ENCODE measurements at places on chromosomes 12 and 14. TPM values are rescaled to one million over a fixed set of nuclear protein-coding genes. Genes with fewer than 3 reads are reported as not detected.

The PKP2 gene
- 0.84 TPM for total RNA-seq

The FITM1 gene
- total RNA-seq = 0.71 TPM

The BDKRB1 gene
- 2.8 TPM for total RNA-seq

The FSCB gene
- not detected for total RNA-seq

The TMEM106C gene
- 70.0 TPM for total RNA-seq

The RNASE1 gene
- total RNA-seq = 264 TPM

The CPM gene
- total RNA-seq = 26.6 TPM

The FRMD6 gene
- total RNA-seq = 56.7 TPM

The KRT74 gene
- total RNA-seq = not detected

The RTL1 gene
- total RNA-seq = not detected

The KRT79 gene
- not detected for total RNA-seq

The RPS6KL1 gene
- 12.6 TPM for total RNA-seq

The VWF gene
- total RNA-seq = 619 TPM

The ALX1 gene
- not detected for total RNA-seq

The TMX1 gene
- 24.3 TPM for total RNA-seq

The NELL2 gene
- 1.2 TPM for total RNA-seq

The GPR68 gene
- 0.84 TPM for total RNA-seq

The SP1 gene
- 63.3 TPM for total RNA-seq

The SIRT4 gene
- 1.6 TPM for total RNA-seq

The LRTM2 gene
- total RNA-seq = not detected

The TAS2R14 gene
- total RNA-seq = 6.4 TPM

The CYP27B1 gene
- total RNA-seq = 1.5 TPM

The MBIP gene
- 23.4 TPM for total RNA-seq

The TAS2R9 gene
- total RNA-seq = not detected

The SERPINA9 gene
- not detected for total RNA-seq

The TMEM253 gene
- total RNA-seq = not detected

The ANP32D gene
- not detected for total RNA-seq

The KDM5A gene
- total RNA-seq = 90.5 TPM

The KERA gene
- not detected for total RNA-seq

The CAPZA3 gene
- not detected for total RNA-seq

The SPTB gene
- total RNA-seq = 5.4 TPM

The C12orf60 gene
- 1.1 TPM for total RNA-seq

The IFT81 gene
- total RNA-seq = 11.4 TPM

The FAM181A gene
- total RNA-seq = not detected

The DBX2 gene
- total RNA-seq = 0.27 TPM

The GLT8D2 gene
- total RNA-seq = 64.4 TPM

The CLEC12A gene
- total RNA-seq = 3.0 TPM

The TPH2 gene
- not detected for total RNA-seq

The ETFBKMT gene
- 4.9 TPM for total RNA-seq

The TMEM30B gene
- 54.8 TPM for total RNA-seq

The LPAR5 gene
- total RNA-seq = 2.5 TPM

The CDKL1 gene
- 9.7 TPM for total RNA-seq
